ENCODE measurements at places on chromosomes 1 and 21.
A peak's percentile ranks its signal among the peaks of the same experiment; 100 is the strongest.

DNA sequence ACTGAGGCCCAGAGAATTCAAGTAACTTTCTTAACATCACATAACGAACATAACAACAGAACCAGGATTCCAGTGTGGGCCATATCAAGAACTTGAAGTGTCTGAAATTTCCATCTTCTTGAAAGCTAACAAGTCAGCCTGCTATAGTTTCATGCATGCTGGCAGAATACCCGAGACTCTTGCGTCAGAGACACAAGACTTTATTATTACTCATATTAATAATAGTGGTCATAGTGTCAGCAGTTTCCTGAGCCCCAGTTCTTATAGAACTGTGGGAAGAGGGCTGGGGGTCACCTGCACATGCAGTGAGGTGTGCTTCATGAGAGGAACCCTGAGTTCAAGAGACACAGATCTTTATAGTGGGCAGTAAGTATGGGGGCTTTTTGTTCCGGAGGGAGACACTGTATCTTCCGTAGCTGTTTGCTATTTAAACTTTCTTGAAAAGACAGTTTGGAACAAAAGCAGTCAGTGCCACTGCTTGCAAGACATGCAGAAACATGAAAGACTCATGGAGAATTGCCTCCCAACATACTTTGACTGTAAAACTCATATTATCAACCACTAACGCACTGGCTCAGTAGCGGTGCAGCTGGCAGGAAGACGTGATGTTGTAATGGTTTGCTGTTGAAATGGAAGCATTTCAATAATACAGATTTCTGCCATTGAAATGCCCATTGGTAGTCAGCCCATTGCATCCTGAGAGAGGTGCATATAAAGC, 339.2 kb downstream of the ADGRL2 start:
- DNase-seq: no peak

GRCh38 chr1:1273512-1274298, at the start of gene UBE2J2:
Gene UBE2J2 (minus strand): TSS chr1:1273854. CDS start chr1:1267992, 5,862 bp downstream.
- peak; percentile 73 for DNase-seq

GRCh38 chr1:39047374-39048229, 21.5 kb downstream of the NDUFS5 start:
- DNase-seq: peak; percentile 74

GRCh38 chr1:156676820-156677615, at the start of gene NES:
Gene NES (minus strand): TSS chr1:156677407. CDS start chr1:156677264, 143 bp downstream.
- no peak for DNase-seq

- no peak for DNase-seq
These were observed 402.4 kb downstream of the OMA1 start for GRCh38 chr1:58143972-58144697.

- DNase-seq: no peak
These were observed 41.0 kb upstream of the APOBEC4 start for GRCh38 chr1:183694066-183694465.

DNA sequence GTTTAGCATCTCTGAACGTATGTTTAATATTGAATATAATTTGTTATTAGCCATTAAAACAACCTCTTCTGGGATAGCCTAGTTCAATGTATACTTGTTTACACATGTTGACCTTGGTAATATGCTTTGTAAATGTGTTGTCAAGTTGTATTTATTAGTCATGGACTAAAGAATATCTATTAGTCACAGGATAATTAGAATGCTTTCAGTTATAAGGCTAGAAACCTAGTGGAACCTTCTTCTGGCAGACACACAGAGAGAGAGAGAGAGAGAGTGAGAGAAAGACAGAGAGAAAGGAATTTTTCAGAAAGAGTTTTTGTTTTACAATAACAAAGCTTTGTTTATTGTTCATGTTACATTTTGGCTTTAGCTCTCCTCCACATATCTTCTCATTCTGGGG, 181.1 kb upstream of the APP start:
- DNase-seq: no peak

DNA sequence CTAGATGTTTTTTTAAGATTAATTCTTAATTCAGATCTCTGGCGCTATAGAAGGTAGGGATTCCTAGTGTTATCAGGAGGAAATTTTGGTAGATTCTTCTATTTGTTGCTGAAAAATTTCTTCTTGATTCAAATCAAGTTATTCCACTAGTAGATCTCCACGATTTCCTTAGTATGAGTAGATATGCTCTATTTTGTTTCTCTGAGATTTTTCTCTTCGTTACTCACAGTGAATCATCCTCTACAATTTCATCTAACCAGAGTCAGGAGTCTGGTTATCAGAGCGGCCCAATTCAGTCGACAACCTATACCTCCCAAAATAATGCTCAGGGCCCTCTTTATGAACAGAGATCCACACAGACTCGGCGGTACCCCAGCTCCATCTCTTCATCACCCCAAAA, 18.8 kb upstream of the HAX1 start:
- no peak for DNase-seq

GRCh38 chr1:221772117-221772516, 30.2 kb upstream of the DUSP10 start:
- no peak for DNase-seq

- no peak for DNase-seq
These were observed 131.3 kb downstream of the PEX14 start for GRCh38 chr1:10606064-10606463.

- DNase-seq: no peak
These were observed 32.7 kb upstream of the POFUT2 start for GRCh38 chr21:45320261-45321025.
